CD4-positive, alpha-beta T cell treated with Interleukin-15 for 1 hour (primary cell): ENCODE measurements at places on chromosomes 16 and 17.

- no peak for DNase-seq
Observed at GRCh38 chr16:56289862-56290261, 98.6 kb downstream of the GNAO1 start.

DNA sequence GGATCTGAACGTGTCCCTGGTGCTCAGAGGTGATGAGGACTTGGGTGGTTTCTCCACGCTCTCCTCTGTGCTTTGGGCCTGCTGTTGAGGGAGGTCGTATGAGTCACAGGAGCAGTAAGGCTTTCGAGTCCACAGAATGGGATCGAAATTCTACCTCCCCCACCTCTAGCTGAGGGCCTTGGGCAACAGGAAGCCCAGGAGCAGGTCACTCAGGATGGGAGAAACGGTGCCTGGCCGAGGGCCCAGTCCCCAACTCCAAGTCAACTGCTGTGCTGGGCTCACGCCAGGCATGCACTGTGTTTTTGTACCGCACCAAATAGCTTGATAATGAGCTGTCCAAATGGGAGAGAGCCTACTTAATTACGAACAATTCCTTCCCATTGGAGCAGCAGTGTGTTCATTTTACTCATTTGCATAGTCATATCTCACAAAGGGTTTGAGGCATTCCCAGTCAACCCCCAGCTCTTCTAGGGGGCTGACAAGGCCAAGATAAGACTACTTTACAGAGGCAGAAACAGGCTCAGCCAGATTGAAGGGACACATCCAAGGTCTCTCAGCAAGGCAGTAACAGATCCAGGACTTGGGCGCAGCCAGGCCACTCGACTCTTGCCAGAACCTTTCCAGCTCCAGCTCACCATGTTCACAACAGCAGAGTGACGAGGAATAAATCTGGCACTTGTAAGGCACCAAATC, 53.6 kb downstream of the WNT3 start:
- no peak for DNase-seq

- no peak for DNase-seq
Observed at GRCh38 chr17:33955461-33955860, 299.6 kb upstream of the CCL2 start.

DNA sequence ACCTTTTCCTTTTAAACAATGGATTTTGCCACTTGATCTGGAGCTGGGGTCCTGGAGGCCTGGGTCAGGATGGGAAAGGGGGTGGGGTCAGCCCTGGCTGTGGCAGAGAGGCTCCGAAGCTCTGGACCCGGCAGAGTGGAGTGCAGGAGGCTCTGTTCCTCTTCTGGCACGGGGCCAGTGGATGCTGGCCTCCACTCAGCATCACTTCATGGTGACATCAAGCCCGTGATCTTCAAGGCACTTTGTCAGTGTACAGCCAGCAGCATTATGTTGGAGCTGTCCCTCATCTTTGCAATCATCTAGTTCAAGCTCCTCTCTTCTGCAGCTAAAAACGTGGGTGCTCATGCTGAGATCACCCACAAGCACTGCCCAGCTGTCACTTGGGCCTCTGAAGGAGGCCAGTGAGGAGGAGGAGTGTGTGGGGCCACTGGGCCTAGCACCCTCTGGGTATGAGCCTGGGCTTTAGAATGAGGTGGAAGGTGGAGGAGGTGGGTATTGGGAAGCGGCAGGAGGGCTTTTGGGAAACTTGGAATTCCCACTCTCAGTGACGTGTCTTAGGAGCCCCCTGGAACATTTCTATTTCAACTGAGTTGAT, 45.9 kb upstream of the MGAT5B start:
- DNase-seq, result no peak

GRCh38 chr17:77654296-77654695, 304.2 kb upstream of the TNRC6C start:
- no peak for DNase-seq

GRCh38 chr17:7654832-7655540, 4.3 kb downstream of the ATP1B2 start:
- no peak for DNase-seq
